ENCODE measurements at places on chromosomes 2 and 18.

- no peak for DNase-seq
These were observed 6.8 kb downstream of the BIRC6 start for GRCh38 chr2:32363597-32363996.

DNA sequence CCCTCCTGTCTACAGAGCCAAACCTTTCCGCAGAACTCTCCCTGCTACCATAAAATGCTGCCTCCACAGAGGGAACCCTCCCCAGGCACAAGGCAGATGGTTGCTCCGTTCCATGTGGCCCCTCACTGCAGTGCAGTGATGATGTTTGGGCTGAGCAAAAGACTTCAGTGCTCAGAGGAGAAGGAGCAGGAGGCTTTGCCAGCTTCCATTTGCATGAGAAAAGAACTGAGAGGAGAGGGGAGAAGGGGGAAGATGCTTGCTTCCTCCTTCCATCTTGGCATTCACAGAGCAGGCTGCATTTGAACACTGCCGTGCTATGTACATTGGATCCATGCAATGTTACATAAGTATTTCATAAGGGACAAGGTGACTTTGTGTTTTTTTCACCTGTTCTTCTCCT lies 46.6 kb upstream of the TMEM200C start:
- no peak for DNase-seq

- no peak for DNase-seq
These were observed 14.3 kb upstream of the PRSS56 start for GRCh38 chr2:232505856-232506255.

- no peak for DNase-seq
These were observed 12.7 kb upstream of the SMARCAL1 start for GRCh38 chr2:216399621-216400020.

DNA sequence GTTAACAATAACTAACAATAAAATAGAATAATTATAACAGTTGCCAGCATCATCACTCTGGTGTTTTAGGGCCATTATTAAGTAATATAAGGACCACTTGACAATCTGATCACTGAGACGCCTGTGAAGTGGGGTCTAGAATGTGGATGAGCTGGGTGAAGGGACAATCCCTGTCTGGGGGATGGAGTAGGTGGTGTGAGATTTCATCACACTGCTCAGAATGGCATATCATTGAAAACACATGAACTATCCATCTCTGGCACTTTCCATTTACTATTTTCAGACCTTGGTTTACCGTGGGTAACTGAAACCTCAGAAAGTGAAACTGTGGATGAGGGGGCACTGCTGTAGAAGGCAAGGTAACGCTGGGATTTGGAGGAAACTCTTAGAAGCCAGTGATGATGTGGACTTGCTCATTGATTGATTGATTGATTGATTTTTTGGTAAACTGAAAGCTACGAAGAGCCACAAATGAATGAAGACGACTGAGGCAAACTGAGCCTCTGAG lies 204.4 kb upstream of the TWIST2 start:
- no peak for DNase-seq

- no peak for DNase-seq
These were observed 39.5 kb downstream of the PSD4 start for GRCh38 chr2:113213061-113213930.
